ENCODE measurements at places on chromosomes 7 and 10.

- DNase-seq = no peak
Observed at GRCh38 chr10:66625709-66626590, 299.9 kb upstream of the LRRTM3 start.

- no peak for DNase-seq
Observed at GRCh38 chr7:11332865-11333228, 359.2 kb downstream of the PHF14 start.

- DNase-seq = no peak
Observed at GRCh38 chr10:102616066-102616770, 28.1 kb upstream of the TRIM8 start.

GRCh38 chr7:96311967-96312366 is 9.9 kb downstream of the SLC25A13 start:
- no peak for DNase-seq

DNA sequence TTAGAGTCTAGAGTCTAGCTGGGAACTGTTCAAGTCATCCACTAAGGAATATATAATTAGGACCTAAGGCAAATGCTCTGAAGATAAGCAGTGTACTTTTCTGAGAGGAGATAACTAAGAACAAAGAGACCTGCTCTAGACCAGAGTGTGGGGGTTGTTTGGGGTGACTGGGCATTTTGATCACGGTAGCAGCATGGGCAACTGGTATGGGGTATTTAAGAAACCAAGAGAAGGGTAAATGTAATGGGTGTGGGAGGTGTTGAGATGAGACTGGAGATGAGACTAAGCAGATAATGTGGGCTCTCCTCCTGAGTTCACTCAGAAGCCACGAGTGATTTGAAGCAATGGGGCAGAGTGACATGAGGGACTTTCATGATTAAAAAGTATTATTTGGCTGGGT is 1082.9 kb downstream of the GATA3 start:
- no peak for DNase-seq

DNA sequence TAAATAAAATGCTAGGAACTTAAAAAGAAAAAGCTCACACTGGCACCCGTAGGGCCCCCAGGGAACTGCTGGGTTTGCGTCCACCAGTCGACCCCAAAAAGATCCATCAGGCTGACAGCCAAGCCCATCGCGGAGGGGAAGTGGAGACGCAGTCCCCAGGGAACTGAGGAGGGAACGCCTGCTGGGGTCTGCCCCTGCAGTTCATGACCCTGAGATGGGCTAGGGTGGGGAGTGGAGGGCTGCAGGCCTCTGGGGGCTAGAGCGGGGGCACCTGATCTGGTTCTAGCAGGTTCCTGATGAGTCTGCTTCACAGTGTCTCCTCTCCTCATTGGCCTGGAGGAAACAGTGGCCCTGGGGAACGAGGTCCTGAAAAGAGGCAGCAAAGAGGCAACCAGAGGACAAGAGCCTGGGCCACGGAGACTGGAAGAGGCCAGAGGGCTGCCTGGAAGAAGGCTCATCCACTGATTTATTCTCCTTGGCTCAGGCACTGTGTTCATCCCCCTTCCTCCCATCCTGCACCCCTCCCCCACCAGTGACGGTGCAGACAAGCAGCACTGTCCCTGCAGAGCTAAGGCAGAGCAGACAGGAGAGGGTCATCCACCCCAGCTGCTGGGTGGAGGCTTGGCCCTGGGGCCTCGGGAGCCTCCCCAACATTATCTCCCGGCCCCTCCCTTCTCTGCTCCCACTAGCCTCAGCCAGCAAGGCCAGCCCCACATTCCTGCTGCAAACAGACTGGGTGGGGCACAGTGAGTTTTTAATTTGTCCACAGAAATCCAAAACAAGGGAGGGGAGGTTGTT is 24.7 kb upstream of the HSPA12A start:
- no peak for DNase-seq

GRCh38 chr7:87310790-87311419 is 34.6 kb upstream of the CROT start:
- no peak for DNase-seq

DNA sequence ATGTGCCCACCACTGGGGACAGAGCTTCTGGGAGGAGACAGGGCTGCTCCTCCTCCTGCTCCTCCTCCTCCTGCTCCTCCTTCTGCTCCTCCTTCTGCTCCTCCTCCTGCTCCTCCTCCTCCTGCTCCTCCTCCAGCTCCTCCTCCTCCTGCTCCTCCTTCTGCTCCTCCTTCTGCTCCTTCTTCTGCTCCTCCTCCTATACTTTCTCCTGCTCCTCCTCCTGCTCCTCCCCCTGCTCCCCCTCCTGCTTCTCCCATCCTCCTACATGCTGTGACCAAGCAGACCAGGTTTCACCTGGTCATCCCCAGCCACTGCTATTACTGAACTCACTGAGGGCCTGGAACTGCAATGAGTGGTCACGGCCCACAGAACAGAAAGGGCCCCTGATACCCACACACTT is 154.0 kb upstream of the PPP2R2D start:
- DNase-seq = no peak

- no peak for DNase-seq
Observed at GRCh38 chr7:132161533-132161915, 414.7 kb downstream of the PLXNA4 start.
